ENCODE measurements at places on chromosomes 6 and 20. TPM values are rescaled to one million over a fixed set of nuclear protein-coding genes. Genes with fewer than 3 reads are reported as not detected.

DNA sequence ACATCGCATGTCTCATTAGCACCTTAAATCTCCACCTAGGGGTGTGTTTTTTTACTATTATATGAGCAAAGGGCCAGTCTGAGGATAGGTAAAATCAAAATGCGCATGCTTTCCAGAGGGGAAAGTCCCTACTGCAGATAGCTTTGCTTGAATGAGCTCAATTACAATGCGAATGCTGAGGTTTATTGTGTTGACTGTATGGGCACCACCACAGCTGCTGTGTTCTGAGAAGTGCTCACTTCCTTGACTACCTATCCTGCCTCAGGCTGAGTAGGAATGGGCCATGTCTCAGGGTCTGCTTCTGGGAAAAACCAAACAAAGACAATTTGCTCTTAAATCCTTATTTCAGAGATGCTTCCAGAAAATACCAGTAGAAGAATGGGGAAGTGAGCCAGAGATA is 36.6 kb downstream of the MOCS1 start:
- no peak for ATAC-seq

FOXC1 gene
- 6.5 TPM for total RNA-seq

ELMO2 gene
- total RNA-seq = 30.0 TPM

LTB gene
- total RNA-seq = 1.1 TPM

DNA sequence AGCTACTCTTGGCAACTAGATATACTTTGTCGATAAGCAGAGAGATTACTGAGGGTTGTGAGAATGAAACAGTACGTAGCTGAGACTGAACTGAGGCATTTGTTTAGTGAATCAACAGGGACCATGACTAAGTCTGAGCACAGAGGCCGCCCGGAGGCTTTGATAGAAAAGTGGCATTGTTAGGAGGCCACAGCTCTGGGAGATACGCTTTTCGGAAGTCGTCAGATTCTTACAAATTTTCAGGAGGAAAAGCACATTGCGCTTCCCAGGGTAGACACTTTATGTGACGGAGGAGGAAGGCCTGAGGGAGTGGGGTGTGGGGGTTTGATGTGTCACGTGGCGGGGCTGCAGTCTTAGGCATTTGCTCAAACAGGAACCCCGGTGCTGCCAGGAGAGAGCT is 69.4 kb downstream of the PSMG4 start:
- no peak for ATAC-seq

- ATAC-seq = no peak
Observed at GRCh38 chr20:17613328-17614175, 43.7 kb downstream of the DSTN start.

ZNF311 gene
- 1.1 TPM for total RNA-seq

- ATAC-seq = no peak
Observed at GRCh38 chr6:152942319-152942869, 40.4 kb downstream of the FBXO5 start.

CTSA gene
- total RNA-seq = 57.4 TPM

NECAB3 gene
- 8.0 TPM for total RNA-seq

DNA sequence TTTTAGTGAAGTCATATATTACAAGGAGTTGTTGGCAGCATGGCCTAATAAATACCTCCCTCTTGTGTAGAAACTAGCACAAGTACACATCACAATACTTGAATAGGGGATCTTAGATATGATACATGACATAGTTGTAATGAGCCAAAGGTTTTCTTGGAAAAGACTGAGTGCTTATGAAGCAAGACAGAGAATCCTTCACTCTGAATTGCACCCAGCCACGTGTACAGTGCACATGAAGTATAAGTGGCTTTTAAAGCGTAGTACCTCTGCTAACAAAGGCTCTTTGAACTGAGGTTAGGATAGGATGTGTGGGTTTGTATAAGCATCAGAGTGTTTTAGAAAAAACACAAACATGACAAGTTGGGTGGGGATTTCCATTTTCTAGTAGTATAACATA is 145.5 kb upstream of the STMND1 start:
- no peak for ATAC-seq

- no peak for ATAC-seq
Observed at GRCh38 chr6:89675949-89676748, 37.6 kb upstream of the LYRM2 start.

DNA sequence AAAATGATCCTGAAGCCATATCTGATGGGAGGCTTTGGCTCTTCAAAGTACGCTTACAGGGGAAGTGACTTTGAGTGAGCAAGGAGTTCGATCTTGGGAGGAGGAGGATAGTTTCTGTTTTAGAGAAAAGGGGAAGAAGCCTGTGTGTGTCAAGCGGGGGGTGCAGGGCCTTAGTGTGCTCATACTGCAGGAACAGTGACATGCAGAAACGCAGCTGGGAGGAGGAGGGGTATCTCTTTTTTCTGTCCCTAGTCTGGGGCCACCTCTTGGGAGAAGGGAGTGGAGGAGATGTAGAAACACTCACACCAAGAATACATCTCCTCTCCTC is 19.8 kb downstream of the SIRPD start:
- ATAC-seq = peak; percentile 26

FERMT1 gene
- 34.0 TPM for total RNA-seq

Data from esophagus mucosa (tissue), 1 donor.